ENCODE measurements at places on chromosomes 4 and X.
A peak's percentile ranks its signal among the peaks of the same experiment; 100 is the strongest.

DNA sequence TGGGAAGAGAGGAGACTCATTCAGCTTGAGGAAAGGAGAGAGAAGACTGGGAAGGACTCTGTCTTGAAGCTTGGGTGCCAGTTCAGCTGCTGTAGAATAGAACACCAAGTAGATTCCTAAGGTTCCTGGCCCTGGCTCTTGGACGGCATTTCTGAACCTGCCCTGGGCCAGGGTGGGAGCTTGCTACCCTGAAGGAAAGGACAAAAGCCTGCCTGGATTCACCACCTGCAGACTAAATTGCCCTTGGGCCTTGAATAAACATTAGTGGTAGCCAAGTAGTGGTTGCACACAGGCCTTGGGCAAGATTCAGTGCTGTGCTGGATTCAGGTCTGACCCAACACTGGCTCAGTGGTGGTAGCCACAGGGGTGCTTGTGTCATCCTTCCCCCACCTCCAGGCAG, 588.4 kb upstream of the AMOT start:
- no peak for DNase-seq

- DNase-seq = no peak
Observed at GRCh38 chrX:84339507-84340364, 151.7 kb upstream of the RPS6KA6 start.

DNA sequence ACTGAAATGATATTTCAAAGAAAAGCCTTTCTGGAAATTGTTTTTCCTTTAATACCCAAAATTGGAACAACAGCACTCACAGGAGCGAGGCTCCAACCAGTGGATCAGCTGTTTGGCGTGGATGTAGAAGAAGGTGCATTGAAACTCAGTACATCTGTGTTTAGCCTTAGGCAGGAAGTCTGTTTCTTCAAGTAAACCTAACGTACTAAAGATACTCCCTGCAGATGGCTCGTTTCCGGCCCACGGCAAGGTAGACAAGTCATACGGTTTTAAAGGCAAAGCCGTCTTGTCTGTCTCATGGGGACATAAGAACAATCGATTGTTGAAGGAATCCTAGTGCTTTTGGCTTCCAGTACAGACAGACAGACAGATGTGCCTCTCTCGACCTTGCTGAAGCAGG, 50.0 kb upstream of the CLCN4 start:
- peak; percentile 55 for DNase-seq

- DNase-seq = no peak
Observed at GRCh38 chr4:46386570-46386969, 3.4 kb downstream of the GABRA2 start.

DNA sequence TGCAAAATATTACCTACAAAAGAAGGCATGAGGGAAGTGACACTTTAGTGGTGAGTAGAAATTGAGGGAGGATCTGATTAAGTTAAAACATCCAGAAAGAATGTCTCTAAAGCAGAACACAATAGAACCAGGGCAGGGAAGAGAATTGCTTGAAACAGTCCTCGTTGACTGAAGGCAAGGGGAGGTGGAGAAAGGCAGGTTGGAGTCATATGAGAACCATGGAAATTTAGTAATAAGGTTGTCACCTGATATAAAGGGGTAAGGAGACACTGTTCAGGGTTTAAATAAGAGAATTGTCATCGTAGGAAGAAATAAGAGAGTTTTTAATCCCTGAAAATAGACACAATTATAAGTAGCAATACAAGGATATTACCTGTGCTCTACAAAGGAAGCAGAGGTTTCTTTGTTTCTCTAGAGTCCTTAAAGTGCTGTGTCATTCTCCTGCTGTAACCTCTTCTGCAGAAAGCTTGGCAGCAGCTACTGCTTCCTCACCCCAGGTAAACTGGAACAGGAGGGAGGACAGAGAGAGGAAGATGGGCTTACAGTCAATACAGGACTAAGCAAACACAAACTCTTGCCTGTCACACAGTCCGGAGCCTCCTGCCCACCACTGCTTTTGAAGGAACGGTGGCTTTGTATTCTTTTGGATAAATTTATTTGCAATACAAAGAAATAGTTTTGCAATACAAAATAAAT, 258.4 kb downstream of the PPARGC1A start:
- no peak for DNase-seq

GRCh38 chr4:116478343-116478742, 607.0 kb downstream of the TRAM1L1 start:
- DNase-seq = no peak

DNA sequence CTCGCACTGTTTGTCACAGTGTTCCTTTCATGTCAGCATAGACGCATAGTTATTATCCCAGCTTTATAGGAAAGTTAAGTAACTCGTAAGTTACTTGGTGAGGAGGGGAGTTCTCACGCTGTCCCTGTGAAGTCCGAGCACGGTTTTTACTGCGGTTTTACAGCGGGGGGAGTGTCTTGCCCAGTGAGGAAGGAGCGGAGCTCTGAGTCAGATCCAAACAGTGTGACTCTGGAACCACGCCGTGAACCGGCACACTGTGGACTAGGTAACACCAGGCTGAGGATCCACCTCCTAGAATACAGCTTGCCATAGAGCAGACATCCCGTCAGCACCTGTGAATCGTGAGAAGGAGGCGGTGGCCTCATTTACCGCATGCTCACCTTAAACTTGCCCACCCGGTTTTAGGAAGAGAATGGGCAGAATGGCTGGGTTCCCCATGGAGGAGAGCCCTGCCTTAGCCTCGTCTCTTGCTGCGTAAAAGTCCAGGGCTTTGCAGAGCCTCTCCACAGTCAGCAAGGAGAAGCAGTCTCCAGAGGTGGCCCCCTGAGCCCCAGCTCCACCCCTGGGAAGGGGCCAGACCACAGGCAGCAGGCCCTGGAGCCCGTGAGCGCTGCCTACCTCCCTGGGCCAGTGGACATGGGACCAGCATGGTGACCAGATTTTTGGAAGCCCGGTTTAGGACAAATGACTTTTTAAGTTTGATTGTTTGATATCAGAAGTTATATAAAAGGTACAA, 40.2 kb upstream of the HGFAC start:
- no peak for DNase-seq

DNA sequence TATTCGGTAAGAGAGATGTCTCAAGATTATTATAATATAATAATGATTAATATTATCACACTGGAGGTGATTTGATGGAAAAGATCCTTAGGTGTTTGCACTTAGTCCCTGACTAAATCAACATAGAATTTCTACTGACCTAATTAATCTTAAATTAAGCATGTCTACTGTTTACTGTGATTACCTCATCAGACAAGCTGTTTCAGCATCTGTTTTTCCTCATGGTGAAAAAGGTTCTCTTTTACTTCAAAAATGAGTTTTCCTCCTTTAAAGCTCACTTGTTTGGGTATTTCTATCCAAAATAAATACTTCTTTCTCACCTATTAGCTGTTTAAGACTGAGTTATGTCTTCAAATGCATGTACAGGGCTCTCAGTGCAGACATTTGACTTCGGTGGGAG, 407.8 kb downstream of the NKX6-1 start:
- no peak for DNase-seq

GRCh38 chr4:3285558-3286334, 7.1 kb upstream of the RGS12 start:
- no peak for DNase-seq

DNA sequence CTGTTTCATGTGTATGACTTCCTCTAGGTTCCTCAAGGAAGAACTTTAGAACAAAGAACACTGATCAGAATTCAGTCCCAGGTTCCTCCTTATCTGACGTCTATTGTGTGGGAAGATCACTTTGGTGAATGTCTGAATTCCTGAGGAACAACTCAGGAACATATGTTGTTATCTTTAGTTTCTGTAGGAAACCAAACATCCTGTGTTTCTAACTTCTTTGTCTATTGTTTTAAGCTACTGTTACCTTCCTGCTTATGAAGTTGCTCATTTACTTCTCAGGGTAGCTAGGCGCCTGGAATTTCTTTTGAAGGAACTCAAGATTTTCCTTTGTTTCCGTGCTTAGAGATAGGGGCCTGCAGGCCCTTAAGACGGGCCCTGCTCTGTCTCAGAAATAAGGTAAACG, 46.2 kb downstream of the MAGEB5 start:
- no peak for DNase-seq

GRCh38 chr4:145452447-145453162, 29.0 kb upstream of the SMAD1 start:
- no peak for DNase-seq

GRCh38 chrX:96373047-96373355, 311.6 kb upstream of the DIAPH2 start:
- DNase-seq = no peak

DNA sequence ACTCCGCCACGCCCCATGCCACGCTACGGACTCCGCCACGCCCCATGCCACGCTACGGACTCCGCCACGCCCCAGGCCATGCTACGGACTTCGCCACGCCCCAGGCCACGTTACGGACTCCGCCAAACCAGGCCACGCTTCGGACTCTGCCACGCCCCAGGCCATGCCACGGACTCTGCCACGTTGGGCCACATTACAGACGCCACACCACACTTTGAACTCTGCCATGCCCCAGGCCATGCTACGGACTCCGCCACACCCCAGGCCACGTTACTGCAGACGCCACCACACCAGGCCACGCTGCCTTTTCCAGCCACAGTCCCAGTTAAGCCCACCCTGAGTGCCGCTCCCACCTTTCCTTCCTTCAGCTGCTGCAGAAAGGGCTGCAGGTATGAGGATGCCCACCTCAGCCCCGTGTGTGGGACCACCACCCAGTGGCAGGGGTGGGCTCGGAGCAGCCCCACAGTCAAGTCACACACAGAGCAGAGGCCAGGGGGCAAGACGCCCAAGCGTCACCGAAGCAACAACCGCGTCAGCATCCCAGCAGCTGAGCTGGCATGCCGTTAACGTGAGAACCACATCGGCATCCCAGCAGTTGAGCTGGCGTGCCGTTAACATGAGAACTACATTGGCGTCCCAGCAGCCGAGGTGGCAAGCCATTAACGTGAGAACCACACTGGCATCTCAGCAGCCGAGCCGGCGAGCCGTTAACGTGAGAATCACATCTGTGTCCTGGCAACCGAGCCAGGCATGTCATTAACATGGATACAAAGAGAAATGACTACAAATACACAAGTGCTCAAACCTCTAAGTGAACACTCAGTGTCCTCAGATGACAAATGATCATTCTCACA, 26.4 kb downstream of the GAK start:
- DNase-seq = no peak

GRCh38 chr4:3210467-3210866, 38.5 kb upstream of the MSANTD1 start:
- DNase-seq = no peak

- peak; percentile 35 for DNase-seq
Observed at GRCh38 chrX:12970691-12971202, 4.2 kb upstream of the TMSB4X start.

DNA sequence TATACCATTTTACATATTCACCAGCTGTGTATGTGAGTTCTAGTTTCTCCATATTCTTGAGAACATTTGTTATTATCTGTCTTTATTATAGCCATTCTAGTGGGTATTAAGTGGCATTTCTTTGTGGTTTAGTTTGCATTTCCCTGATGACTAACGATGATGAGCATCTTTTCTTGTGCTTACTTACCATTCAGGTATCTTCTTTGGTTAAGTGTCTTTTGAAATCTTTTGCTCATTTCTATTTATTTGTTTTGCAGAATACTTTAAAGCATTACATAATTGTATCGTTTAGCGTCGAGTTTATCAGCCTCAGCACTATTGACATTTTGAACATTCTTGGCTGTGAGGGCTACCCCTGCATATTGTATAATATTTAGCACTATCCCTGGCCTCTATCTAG, 85.4 kb downstream of the FRMPD4 start:
- DNase-seq = no peak

- no peak for DNase-seq
Observed at GRCh38 chr4:98784947-98785706, 126.7 kb upstream of the TSPAN5 start.

- no peak for DNase-seq
Observed at GRCh38 chrX:53882331-53882730, 161.9 kb downstream of the PHF8 start.

DNA sequence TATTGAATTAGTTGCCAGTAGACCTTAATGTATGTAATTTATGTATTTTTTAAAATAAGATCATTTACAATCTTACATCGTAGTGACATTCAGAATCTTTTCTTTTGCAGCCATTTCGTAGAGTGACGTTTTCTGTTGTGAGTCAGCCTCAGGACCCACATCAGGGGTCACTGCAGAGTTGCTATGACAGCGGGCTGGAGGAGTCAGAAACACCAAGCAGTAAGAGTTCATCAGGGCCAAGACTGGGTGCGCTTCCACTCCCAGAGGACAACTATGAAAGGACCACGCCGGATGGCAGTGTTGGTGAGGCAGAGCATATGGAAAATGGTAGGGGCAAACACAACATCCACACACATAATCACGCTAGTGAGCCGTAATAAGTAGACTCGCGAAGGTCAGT, 199.9 kb downstream of the PCDH7 start:
- DNase-seq = no peak

- DNase-seq = no peak
Observed at GRCh38 chr4:20109391-20109790, 142.3 kb upstream of the SLIT2 start.

- no peak for DNase-seq
Observed at GRCh38 chrX:53483416-53483815, 49.2 kb upstream of the HSD17B10 start.

DNA sequence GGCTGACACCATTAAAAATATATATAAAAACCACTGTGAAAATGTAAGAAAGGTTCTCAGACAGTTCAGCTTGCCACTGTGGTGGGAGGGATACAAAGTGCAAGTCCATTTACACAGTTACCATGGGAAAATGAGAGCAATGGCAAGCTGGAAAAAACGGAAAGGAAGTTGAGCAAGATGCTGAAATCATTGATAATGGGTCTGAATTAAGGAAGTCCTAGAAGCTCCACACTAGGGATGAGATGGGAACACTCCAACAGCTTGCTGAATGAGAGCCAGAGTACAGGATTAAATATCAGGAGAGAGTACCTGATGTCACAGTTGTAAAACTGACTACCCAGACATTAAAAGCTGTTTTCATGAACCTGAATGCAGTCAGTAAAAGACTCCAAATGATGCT, 218.6 kb downstream of the PRDM5 start:
- no peak for DNase-seq

DNA sequence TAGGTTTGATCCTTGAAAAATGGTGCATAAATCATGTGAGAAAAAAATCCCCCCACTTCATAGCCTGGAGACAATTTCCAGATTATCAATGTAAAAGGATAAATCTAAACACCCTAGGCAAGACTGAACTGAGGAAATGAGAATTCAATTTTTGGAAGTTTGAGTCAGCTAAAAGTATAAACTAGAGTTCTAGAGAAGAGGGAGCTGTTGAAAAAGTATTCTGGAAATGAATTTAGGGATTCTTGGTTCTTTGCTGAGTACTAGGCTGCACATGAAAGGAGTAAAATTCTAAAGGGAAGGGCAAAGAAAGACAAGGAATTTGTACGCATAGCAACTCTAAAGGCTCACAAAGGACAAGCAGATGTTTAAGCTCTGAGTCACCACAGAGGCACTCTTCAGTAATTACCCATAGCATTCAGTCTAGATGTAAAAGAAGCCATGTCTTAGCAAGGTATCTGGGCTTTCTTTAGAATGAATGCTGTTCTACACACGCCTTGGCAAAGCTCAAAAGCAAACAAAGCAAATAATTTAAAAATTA, 896.5 kb downstream of the PDHA2 start:
- no peak for DNase-seq

- DNase-seq = no peak
Observed at GRCh38 chr4:127555106-127555505, 77.7 kb upstream of the INTU start.
